ENCODE measurements at places on chromosomes 11 and 22.
A peak's percentile ranks its signal among the peaks of the same experiment; 100 is the strongest.

DNA sequence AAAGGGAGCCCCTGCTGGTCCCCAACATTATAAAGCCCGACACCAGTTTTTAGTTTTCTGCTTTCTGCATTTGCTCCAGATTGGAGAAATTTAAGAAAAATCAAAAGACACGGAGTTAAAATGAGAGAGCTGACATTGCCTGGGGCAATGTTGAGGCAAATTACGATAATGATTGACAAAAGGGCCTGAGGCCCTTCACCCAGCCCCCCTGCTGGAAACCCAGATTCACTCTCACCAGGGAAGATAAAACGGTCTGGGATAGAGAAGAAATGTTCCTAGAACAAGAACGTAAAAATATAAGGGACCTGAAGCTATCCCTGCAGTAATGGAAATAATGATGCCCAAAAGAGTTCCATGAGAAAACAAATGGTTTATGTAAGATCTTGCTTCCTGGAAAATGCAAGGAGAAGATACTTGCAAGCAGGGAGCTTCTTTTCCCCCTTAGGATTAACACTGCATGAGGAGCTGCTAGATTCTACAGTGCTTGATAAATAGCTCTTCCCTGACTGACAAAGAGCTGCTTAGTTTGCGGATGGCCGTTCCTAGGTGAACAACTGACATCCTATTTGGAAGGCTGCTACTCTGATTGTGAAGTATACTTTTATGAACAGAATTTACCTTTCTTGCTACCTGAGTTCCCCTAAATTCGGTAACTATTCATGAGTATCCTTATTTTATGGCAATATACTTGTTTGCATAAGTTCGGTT, 40.6 kb upstream of the GNAZ start:
- no peak for DNase-seq

DNA sequence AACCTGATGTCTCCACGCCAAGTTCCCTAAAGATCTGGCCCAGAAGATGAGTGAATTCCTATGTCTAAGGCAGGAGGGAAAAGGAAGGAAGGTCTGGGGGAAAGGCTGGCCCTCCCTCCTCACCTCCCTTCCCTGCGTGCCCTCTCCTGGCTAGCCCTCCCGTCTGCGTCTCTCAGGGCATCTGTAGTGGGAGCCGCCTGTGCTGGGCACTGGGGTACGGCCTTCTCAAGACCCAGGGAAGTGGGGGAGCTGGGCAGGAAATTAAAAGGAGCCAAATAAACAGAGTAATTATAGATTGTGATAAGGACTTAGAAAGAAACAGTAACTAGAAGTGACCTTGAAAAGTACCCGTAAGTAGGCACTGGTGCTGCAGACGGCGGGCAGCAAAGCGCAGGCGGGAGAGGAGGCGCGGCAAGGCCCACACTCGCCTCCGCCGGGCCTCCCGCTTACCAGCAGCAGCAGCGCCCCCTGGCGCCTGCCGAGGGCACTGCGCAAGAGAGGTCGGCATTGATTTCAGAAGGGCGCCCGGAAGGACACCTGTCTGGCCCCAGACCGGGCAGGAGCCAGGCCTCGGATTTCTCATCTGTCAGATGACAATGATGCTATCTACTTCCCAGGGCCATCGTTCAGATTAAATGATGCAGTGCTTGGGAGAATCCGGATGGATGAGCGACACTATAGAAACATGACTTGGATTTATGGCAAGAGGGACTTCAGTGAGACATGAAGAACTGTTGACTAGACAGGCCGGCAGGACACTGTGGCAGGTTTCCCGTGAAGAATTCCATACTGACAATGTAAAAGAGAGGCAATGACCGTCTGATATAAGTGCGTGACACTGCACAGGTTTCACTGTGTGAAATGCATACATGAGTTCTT, 7.3 kb downstream of the KCNJ1 start:
- DNase-seq: peak; percentile 19

DNA sequence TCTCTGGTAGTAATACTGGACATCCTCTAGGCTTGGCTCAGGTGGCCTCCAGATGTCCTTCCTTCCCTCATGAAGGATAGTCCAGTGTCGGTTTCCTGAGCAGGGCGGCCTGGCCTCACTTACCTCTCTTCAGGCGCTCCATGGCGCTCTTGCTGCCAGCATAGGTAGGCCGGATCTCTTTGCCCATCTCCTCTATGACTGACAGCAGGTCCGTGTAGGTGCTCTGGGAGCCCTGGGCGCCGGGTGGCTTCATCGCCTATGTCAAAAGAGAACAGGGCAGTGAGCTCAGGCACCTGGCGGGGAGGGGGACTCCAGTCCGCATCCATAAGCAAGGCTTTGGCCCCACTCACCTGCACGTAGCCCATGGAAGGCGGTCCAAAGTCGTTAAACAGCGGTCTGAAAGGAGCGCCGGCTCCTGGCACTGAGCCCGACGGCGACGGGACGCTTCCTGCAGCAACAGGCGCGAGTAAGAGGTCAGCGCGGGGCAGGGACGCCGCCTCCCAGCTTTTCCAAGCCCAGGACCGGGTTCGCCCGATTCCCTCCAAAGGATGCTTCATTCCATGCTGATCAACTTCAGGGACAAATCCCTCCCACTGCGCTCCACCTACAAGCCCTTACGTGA, 609 bp downstream of the CDK2AP2 start:
- no peak for DNase-seq

DNA sequence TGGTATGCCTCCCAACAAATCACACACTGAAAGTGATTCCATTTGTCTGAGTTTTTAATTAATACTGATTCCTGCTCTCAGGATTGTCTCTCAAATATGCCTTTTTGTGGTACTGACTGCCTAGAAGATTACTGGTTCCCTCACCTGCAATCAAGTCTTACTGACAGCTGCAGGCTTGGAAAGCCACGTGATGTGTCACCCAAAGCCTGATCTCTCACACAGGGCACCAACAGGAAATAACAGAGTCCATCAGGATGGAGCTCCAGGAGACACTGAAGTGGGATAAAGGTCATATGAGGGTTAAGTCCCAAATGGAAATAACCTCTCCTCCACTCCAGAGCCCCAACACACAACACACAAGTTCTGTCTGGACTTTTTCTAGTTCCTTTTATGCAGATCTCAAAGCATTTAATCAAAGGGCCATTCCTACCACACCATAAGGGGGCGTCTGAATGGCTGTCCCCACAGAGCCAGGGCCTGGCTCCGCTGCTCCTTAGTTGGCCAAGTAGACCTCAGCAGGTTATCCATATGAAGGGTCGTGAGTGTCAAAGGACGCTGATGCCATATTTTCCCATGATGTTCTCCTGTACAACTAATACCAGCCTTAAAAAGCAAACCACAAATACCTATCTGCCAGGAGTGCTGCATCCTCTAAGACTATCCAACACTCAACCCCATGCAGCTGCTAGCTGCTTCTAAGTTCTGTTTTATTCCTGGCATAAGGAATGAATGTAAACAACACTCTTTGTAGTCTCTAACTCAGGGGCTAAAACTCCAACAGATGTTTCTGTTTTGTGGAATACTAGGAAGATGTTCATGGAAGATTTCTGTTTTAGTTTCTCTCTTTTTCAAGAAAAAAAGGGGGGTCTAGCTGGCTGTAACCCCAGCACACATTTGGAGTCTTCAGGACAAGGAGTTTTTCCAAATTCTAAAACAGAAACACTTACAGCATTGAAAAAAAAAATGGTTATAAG, 13.0 kb downstream of the SCUBE2 start:
- no peak for DNase-seq

- no peak for DNase-seq
These were observed 30.9 kb upstream of the LRRC32 start for GRCh38 chr11:76701294-76702040.

- no peak for DNase-seq
These were observed 73.7 kb upstream of the PLET1 start for GRCh38 chr11:112334381-112334780.

- no peak for DNase-seq
These were observed 50.3 kb upstream of the MYEOV start for GRCh38 chr11:69243496-69244200.

- DNase-seq: no peak
These were observed at the start of gene IFITM1 for GRCh38 chr11:313787-314553. Gene IFITM1, plus strand, starts transcription at chr11:314040. Its CDS starts 131 bp downstream, at chr11:314171.

GRCh38 chr11:95068549-95068948, 1.8 kb downstream of the SRSF8 start:
- DNase-seq: peak; percentile 7

GRCh38 chr22:23849009-23850006, 8.4 kb upstream of the SLC2A11 start:
- DNase-seq: peak; percentile 73
